Stimulated activated CD8-positive, alpha-beta memory T cell treated with anti-CD3 and anti-CD28 coated beads, Interleukin-15, amount 100 ng/mL, for 24 hours (primary cell): ENCODE measurements at places on chromosomes 4 and X.

GRCh38 chr4:25938787-25939186 lies 24.8 kb downstream of the SMIM20 start:
- DNase-seq: no peak

DNA sequence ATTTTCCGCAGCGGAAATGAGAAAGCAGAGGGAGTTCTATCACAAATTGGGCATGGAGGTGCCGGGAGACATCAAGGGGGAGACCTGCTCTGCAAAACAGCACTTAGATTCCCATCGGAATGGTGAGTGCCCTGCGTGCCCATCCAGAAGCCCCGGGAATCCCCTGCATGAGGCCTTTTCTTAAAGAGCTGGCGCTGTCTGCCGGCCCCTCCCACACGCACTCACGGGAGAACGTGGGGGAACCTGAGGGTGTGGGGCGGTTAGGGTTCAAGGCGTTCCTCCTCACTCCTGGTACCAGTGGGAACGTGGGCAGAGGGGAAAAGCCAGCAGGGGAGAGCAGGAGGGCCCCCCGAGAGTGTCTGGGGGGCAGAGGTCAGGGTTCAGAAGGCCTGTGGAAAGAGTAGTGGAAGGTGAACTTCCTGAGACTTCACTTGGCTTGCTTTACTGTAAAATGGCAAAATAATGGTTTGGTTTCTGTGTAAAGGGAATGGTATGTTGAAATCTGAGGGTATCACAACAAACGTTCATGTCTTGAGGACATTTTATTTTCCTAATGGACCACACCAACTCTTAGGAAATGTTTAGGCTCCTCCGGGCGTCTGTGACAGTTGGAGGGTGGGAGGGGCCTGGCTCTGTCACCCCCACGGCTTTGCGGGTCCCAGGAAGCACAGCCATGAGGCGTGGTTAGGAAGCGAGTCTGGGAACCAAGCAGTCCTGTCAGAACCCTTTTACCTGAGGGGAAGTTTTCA lies 38.0 kb downstream of the PCGF3 start:
- no peak for DNase-seq

GRCh38 chrX:66728818-66729271 lies 90.0 kb upstream of the EDA2R start:
- DNase-seq: no peak

- DNase-seq: no peak
Measured at GRCh38 chr4:137470806-137471205, 61.5 kb downstream of the PCDH18 start.

- DNase-seq: no peak
Measured at GRCh38 chr4:48216563-48216962, 53.1 kb downstream of the TEC start.

DNA sequence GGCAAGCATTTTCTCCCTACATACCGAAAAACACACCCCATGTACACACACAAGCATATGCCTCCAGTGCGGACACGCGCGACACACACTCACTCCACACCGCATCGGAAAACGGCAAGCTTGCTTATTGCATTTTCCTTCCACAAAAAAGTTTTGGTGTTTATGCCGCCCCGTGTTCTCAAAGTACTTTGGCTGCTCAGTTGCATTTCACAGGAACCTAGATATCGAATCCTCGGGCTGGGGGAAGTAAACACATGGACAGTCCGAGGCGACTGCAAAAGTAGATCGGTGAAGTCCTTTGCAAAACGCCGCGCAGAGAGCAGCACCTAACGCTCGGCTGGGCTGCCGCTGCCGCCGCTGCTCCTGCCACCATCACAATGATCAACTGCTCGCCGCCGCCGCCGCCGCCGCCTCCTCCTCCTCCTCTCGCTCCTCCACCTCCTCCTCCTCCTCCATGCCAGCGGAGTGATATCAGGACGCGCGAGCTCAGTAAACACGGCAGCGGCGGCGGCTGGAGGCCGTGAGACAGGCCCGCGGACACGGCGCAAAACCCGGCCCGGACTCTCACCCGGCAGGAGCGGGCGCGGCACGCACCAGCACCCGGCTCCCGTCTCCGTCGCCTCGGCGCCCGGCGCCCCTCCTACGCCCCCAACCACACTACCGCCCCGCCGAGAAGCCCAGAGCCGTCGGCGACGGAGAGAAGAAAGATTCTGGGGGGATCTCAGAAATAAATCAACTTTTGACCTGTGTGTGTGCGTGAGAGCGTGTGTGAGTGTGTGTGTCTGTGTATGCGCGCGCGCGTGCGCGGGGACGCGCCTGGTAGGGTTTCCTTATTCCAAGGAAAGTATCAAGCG lies at the start of gene MAML3:
MAML3 (minus strand) TSS at position 467 of the 854 bp plus-strand sequence. CDS start 857 bp downstream, outside the sequence.
- peak; percentile 46 for DNase-seq

- DNase-seq: no peak
Measured at GRCh38 chr4:173039617-173040577, 128.7 kb upstream of the GALNT7 start.
